Amygdala (tissue), 56 donors: ENCODE measurements at places on chromosomes 6 and 20.
A peak's percentile ranks its signal among the peaks of the same experiment; 100 is the strongest.

GRCh38 chr20:57947421-57948179 is 237.8 kb upstream of the PMEPA1 start:
- DNase-seq: no peak

- no peak for DNase-seq
These were observed 9.3 kb upstream of the ATG5 start for GRCh38 chr6:106334646-106335448.

DNA sequence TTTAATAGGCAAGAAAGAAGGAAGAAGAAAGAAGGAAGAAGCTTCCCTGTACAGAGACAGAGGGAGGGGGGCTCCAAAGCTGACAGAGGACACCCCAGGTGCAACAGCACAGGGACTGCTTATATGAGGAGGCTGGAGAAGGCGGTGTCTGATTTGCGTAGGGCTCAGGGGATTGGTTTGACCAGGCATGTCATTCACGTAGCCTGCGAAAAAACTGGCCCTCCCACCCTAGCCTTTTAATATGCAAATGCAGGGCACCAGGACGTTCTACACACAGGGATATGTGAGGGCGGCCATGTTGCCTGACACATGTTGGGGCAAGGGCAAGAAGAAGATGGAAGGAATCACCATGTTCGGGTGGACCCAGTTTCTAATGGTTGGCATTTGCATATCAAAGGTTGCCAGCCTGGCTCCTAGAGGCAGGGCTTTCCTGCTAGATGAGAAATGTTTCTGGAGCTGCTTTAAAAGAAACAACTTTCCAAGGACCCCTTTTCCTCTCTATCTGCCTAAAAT is 305.4 kb upstream of the CDYL start:
- no peak for DNase-seq

DNA sequence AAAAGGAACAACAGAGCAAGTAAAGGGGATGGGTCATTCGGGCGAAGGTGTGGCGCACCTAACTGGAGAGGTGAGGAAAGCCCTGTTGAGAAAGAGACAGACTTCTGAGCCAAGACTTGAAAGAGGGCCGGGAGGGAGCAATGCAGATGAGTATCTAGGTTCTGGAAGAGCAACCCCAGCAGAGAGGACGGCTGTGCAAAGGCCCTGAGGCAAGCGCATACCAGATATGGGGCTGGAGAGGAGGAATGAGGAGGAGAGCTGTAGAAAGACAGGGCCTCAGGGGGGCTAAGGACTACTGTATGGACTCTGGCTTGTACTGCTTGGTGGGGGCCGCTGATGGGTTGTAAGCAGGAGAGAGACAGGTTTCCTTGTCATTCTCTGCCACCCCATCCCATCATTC is 21.9 kb downstream of the TRERF1 start:
- no peak for DNase-seq

DNA sequence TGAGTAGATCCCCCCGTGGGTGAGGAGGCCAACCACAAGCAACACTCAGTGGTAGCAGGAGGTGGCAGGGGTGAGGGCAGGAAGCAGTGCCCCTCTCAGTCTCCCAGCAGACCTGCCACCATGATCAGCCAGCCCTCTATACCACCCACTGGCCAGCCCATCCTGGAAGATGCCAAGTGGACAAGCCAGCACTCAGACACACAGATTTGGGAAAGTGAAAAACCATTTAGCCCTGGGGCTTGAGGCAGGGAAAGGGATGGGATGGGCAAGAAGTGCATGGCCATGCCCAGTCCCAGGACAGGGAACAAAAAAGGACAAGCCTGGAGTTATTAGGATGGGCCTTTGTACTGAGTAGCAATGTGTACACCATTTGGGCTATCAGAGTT is 76.9 kb downstream of the HFE start:
- DNase-seq: no peak

DNA sequence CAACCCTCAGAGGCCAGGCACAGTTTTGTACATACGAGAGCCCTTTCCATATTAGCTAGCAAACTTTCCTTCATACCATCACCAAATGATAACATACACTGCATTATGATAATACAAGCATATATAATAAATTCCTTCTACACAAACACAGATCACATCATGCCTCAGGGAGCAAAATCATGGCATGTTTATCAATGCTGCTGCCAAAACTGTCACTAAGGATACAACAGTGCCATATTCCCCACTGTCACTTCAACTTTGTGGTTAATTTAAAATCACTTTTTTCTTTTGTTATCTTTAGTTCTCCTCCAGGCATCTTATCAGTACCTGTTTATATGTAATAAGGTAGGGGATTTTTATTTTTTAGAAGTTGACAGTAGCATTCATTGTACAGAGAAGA is 196.3 kb downstream of the EPM2A start:
- DNase-seq: no peak

GRCh38 chr20:6674831-6675230 is 92.7 kb upstream of the BMP2 start:
- no peak for DNase-seq

- DNase-seq: no peak
These were observed 646.3 kb downstream of the UTRN start for GRCh38 chr6:144931172-144932035.

GRCh38 chr6:113147544-113147943 is 709.6 kb upstream of the MARCKS start:
- no peak for DNase-seq

GRCh38 chr6:47371139-47371869 is 61.6 kb upstream of the TNFRSF21 start:
- no peak for DNase-seq

DNA sequence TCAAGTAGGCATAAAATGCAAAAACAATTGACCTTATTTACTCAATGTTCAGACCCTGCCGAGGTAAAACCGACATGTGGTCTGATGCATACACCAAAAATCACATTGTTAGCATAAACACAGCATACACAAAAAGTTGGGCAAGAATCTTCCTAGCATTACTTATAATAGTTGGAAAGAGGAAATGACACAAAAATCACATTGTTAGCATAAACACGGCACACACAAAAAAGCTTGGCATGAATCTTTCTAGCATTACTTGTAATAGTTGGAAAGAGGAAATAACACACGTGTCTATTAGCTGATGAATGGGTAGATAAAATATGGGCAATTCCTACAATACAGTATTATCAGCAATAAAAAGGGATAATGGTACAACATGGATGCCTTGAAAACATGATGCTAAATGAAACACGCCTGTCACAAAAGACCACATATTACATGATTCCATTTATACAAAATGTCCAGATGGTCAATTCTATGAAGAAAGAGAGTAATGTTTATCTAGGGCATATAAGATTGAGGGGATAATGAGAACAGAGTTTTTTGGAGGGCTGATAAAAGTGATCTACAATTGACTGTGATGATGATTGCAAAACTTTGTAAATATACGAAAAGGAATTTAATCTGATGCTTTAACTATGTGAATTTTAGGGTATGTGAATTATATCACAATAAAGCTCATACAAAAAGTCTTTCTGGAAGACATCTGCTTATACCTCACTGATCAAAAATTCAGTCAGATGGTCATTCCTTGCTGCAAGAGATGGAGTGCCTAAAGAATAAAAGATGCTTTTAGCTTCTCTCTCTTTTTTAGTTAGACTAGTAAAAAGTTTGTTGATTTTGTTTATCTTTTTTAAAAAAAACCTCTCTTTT is 1019.5 kb upstream of the CITED2 start:
- no peak for DNase-seq

DNA sequence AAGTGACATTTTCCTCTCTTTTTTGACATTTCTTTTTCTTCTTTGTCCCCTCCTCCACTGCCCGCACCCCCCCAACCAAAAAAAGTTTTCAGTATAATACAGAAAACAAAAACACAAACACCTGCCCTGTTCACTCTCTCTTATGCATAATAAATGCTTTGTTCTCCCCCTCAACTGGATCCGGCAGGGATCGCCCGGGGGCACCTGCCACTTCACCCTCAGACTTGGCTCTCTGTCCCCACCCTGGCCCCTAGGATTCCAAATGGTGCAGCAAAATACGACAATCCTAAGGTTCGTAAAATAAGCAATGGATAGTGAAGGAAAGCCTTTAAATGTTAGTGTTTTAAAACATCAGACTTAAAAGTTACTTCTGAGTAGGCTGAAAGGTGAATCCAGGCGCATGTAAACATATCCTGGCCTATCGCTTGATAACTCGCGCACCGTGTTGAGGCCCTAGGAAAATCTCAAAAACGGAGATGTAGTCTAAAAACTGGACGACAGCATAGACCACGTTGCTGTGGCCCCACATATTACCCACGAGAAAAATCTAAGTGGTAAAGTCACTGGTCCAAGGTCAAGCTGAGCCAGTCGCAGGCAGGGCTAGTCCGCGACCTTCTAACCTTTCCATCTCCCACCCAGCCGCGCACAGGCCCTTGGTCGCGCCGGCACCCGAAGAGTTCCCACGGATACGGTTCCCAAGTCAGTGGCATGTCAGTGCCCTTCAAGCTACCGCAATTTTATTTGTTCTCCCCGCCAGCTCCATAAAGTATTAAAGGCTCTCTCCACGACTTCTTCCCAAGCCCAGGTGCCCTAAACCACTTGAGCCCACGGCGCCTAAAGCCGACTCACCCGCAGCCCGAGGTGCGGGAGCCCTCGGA is 130.8 kb downstream of the OGFRL1 start:
- DNase-seq: no peak

GRCh38 chr6:161954077-161954476 is 680.2 kb upstream of the AGPAT4 start:
- no peak for DNase-seq

GRCh38 chr20:4065391-4065844 is 50.1 kb upstream of the RNF24 start:
- DNase-seq: no peak

DNA sequence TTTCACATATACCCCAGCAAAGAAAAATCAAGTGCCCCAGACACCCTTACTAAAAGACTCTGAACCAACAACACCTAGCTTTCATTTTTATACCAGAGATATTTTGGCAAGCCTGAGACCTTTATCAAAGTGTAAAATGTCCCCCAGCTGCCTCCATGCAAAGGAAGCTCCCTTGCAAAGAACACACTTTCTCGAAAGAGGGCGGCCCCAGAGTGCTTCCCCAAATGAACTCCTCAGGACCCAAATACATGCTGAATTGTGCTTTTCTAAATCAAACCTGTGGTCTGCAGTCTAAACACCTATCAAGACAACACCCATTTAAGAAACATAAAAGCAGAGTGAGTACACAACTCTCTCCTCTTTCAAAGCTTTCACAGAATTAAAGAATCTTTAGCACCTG is 490 bp downstream of the IPCEF1 start:
- DNase-seq: no peak

GRCh38 chr6:166624275-166624674 is 2.8 kb downstream of the RPS6KA2 start:
- DNase-seq: no peak

DNA sequence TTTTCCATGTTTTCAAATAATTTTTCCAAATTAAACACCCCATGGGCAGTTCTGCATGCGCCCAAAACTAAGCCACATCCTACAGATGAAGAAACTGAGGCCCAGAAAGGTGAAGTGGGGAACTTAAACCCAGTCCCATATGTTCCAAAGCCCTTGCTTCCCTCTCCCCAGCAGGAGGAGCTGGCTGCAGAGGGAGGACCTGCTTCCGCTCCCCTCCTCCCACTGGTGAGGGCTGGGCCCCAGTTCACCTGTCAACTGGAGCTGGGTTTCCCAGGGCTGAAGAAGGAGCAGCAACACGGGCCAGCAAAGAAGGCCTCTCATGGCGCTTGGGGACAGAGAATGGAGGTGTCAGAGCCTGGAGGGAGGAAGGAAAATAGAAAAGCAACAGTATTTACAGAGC is 1.4 kb upstream of the RBPJL start:
- DNase-seq: no peak

GRCh38 chr6:169163411-169163901 is 90.2 kb downstream of the THBS2 start:
- no peak for DNase-seq

DNA sequence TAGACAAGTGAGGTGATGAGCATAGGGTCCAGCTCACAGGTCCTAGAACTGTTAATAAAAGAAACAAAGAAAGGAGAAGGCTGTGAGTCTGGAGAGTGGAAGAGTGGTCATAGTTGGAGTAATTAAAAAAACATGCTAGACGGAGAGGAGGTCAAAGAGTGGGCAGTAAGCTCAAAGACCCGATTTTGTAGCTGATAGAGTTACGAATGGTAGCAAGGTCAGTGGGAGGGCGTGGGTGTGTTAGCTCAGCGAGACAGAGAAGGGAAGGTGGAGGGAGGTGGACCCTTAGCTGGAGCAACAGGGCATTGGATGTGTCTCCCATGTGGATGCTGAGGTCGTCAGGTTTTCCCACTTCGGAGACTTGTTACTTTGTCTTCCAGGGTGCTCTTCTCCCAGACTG is 431.7 kb downstream of the CDH26 start:
- no peak for DNase-seq

GRCh38 chr20:11761497-11761896 is 156.2 kb upstream of the BTBD3 start:
- no peak for DNase-seq

- peak; percentile 22 for DNase-seq
These were observed 1.0 kb upstream of the VSTM2L start for GRCh38 chr20:37901654-37902503.

DNA sequence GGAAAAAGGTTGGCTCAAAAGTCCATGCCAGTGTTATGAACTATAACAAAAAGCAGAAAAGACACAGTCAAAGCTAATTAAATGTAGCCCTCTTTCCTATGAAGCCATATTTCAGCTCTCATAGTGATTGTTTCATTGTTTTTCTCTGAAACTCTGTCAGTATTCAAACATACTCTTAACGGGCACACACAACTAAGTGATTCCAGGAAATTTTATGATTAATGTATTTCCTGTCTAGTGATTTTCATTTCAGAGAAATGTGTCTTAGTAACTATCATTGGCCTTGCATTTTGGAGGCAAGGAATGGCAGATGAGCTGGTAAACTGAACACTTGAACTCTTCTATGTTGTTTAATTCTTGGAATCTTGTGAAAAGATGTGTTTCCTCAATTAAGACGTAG is 68.0 kb downstream of the CLVS2 start:
- no peak for DNase-seq

- DNase-seq: no peak
These were observed 41.1 kb downstream of the RAMACL start for GRCh38 chr6:166545156-166546034.
